ENCODE measurements at places on chromosomes 4 and X.
A peak's percentile ranks its signal among the peaks of the same experiment; 100 is the strongest.

GRCh38 chr4:5801696-5802095, 90.7 kb downstream of the EVC start:
- no peak for DNase-seq

DNA sequence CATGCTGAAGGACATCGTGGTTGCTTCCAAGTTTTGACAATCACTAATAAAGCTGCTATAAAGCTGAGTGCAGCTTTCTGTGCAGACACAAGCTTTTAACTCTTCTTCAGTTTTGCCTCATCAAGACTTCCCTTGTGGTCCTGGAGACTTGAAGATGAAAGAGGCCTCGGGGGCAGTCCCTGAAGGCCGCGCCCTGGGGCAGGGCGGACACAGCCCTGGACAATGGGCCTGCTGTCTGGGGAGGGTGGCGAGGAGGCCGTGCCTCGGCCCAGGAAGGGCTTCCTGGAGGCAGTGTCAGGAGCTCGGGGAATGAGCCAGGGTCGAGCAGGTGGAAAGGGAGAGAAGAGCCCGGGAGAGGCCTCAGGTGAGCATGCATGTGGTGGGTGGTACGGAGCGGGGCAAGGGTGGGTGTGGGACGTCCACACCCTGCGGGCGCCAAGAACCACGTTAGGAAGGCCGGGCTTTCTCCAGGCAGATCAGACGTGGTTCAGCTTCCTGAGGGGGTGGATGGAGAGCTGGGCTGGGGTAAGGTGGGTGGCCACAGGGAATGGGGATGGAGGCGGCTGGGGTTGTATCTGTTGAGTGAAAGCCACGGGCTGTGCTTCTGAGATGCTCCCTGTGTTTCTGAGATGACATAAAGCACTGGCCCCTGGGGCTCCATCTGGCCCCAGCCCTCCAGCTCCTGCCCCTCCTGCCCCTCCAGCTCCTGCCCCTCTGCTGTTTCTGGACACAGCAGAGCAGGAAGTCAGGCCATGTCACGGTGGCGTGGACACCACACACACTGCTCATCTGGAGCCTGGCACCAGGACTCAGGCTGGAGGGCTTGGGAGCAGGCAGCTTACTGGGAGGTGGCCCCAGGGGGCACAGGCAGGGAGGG, 21.5 kb downstream of the ADRA2C start:
- DNase-seq: no peak

GRCh38 chr4:37567836-37568235, 118.3 kb downstream of the RELL1 start:
- no peak for DNase-seq

GRCh38 chr4:153004081-153004850, 68.1 kb downstream of the FHDC1 start:
- no peak for DNase-seq

DNA sequence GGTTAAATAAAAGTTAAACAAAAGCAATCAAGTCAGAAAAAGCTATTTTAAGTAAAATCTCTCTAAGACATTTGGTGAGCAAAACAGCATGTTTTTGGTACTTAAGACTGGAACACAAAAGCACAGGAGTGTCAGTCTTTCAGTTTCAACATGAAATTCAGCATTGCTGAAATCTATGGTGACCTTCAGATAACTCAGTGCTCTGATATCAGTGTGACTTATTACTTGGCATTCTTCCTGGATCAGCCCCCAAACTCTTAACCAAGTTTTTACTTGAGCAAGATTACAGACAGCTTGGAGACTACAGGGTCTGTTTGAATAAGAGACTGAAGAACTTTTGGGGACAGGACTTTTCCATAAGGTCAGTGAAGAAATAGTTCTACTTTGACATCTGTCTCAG, 437.2 kb downstream of the RAPGEF2 start:
- no peak for DNase-seq

DNA sequence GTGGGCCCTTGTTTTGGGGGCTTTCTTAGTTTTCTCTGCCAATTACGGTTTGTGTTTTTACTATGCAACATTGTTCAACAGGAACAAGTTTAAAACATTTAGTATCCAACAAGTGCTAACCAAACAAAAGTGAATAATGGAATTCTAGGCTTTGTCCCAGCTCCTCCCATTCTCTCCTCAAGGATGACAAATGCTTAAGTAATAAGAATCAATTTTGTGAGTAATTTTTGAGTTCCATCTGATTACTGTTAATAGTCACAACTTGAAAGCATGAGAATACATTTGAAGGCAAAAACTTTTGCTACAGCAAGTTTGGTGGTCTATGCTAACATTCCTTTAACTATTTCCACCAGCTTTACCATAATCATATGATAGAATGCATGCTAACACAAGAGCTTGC, 78.1 kb upstream of the HPGD start:
- DNase-seq: no peak

- no peak for DNase-seq
These were observed 193.2 kb downstream of the PTTG2 start for GRCh38 chr4:38153387-38153760.

GRCh38 chr4:3202836-3203820, 45.8 kb upstream of the MSANTD1 start:
- no peak for DNase-seq

GRCh38 chrX:123487669-123488068, 245.2 kb downstream of the THOC2 start:
- no peak for DNase-seq

GRCh38 chrX:73562458-73562857, 539 bp upstream of the CHIC1 start:
- DNase-seq: no peak

- DNase-seq: no peak
These were observed 324.7 kb downstream of the TRIML1 start for GRCh38 chr4:188463909-188464308.

DNA sequence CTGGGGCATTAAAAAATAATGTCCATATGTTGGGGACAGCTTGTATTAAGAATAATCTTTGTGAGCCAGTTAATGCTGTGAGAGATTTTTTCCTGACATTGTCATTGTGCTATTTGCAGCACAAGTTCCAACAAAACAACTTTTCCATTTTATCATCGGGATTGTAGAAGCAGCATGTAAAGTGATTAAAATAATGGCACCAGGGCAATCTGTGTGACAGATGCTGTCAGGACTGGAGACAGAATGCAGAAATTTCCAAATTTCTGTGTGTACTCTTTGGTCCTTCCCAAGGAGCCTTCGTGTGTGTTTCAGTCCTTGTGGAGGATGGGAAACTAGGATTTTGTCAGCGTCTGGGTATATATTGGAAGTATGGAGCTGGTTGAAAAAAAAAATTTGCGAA, 101.5 kb upstream of the LIMCH1 start:
- no peak for DNase-seq

DNA sequence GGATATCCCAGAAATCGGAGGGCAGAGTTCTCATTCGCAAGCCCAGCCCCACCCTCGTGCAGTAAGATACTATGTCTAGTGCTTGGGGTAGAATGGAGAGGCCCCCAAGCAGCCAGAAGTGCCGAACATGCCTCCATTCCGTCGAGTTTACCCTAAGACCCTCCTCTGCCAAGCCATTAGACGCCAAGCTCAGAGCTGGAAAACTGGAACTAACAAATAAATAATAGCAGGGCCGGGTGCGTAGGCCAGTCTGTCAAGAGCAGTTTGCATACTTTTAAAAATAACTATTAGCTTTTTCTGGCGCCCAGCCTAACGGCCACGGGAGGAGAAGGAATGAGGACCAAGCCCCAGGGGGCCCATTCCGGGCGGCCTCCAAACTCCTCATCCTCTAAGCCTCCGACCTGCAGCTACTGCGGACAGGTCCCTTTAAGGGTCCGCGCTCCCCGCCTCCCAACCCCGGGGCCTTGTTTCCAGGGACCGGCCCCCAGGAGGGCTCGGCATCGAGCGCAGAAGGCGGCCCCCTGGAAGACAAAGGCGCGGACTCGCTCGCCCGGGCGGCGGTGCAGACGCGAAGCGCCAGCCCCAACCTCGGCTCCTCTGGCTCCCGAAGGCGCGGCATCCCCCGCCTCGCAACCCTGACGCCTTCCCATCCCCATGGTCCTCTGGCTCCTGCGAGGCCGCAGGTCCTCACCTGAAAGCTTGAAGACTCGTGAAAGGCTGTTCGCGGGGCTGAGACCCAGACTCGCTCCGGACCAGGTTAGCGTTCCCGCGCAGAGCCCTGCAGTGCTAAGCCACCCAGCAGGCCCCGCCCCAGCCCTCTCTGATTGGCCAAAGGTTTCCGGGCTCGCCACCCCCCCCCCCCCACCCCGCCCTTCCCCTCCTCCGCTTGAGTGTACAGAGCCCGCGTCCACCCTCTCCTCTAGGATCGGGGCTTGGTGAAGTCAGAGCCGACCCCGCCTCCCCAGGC, at the start of gene TMSB15A:
TSS of gene TMSB15A (minus strand) at position 765 of the 967 bp plus-strand sequence.
- no peak for DNase-seq

- no peak for DNase-seq
These were observed 23.2 kb downstream of the PACRGL start for GRCh38 chr4:20723463-20723862.

- peak; percentile 27 for DNase-seq
These were observed at the start of gene AMER1 for GRCh38 chrX:64205441-64205734. TSS of gene AMER1 (minus strand) at chrX:64205708. CDS start at chrX:64193286, 12,422 bp downstream.

GRCh38 chr4:19807505-19807904, 444.2 kb upstream of the SLIT2 start:
- DNase-seq: no peak

DNA sequence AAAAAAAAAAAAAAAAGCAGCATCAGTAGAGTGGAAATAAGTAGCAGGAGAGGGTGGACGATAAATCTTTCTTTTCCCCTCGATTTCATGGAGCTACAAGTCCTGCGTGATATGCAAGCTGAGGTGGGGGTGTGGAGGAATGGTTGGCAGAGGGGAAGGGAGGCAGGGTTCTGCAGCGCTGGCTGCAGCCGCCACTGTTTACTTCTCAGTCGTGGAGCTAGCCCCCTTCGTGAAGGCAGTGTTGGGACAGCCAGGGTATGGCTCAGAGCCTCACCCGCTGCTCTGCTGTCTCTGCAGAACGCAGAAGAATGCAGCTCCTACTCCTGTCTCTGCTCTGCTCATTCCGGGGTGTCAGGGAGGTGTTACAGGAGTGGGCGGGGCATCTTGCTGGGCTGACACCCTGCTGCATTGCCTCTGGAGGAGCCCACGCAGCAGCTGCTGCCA, 140.6 kb downstream of the GPM6A start:
- DNase-seq: no peak

- DNase-seq: no peak
These were observed 12.6 kb downstream of the ANKRD17 start for GRCh38 chr4:73245955-73246354.

GRCh38 chr4:161664740-161665139, 499.1 kb downstream of the FSTL5 start:
- DNase-seq: no peak

GRCh38 chr4:34814266-34814665, 1430.0 kb downstream of the ARAP2 start:
- DNase-seq: no peak

DNA sequence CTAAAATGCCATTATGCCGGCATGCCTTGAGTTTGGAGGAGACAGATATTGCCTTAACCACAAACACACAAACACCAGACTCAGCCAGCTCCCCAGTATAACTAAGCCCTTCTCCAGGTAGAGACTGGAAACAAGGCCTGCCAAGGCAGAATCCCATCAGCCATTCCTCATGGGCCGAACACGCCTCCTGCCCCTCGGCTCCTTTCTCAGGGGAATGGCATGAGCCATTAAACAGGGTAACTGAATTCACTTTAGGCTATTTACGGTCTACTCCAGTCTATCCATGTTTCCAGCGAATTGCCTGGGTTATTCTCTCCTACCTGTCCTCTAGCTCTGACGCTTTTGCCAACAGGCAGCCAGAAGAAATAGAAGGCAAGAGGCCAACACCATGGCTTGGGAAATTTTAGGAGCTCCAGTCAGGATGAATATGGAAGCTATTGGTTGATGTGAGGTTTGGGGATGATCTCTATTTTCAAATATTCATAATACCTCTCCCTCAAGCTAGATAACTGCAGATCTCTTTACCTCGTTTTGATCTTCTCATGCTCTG, 4.9 kb downstream of the SEL1L3 start:
- DNase-seq: no peak

DNA sequence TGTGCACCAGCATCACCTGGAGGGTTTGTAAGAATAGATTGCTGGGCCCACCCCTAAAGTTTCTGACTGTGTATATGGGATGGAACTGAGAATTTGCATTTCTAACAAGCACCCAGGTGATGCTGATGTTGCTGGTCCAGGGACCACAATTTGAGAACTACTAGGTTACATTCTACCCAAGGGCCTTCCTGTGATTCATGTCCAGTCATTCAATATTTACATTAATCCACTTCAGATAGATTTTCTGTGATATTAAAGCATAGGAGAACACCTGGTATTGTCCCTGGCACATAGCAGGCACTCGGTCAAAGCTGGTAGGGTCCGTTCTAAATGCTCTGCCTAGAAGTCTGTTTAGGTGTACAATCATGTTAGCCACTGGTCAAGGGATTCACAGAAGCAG, 19.5 kb upstream of the XPNPEP2 start:
- no peak for DNase-seq

DNA sequence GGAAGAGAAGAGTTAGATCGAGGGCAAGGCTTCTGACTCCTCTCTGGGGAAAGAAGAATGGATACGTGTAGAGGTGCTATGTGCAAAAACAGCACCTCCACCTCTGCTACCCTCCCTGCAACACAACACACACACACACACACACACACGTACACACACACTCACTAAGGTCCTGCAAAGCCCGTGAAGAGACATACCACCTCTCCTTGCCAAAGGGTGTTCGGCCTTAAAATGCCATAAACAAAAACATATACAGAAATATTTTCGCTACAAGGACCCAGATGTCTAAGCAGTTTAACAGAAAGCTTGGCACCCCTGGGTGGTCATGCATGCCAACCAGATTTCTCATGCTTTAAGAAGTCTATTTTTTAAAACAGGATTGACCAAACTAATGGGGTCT, 1.5 kb downstream of the TIFA start:
- DNase-seq: no peak

DNA sequence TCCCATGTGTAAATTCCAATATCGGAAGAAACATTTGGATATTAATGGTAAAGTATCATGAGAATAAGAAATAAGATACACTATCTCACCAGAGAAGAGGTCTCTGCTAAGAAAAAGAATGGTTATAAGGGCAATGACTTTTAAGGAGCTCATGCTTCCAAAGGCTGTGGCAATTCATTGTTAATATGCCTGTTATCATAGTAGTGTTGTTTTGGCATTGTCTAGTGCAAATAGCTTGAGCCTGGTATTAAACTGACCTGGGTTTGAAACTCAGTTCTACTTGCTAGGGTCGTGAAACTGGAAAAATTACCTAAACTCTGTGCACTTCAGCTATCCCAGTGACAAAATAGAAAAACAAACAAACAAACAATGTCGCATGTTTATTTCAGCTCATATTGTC, 8.8 kb downstream of the HPGDS start:
- no peak for DNase-seq

GRCh38 chr4:4284827-4285618, 4.9 kb downstream of the LYAR start:
- DNase-seq: no peak

- peak; percentile 18 for DNase-seq
These were observed at the start of gene NPY1R for GRCh38 chr4:163332526-163333406. TSS of gene NPY1R (minus strand) at chr4:163332596. CDS start at chr4:163326554, 6,042 bp downstream.

- DNase-seq: no peak
These were observed 3.3 kb upstream of the PORCN start for GRCh38 chrX:48505481-48505880.

DNA sequence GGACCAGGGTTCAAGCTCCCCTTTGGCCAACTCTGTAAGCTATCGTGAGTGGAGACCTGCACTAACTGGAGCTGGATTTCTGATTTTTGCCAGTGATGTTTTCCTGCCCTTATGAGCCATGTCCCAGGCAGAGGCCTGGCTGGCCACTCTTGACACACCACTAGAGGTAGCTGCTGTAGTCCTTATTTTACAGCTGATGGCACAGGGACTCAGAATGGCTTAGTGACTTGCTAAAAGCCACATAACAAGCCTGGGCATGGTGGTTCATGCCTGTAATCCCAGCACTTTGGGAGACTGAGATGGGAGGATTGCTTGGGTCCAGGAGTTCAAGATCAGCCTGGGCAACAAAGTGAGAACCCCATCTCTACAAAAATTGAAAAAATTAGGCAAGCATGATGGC, 33.4 kb downstream of the CYTL1 start:
- no peak for DNase-seq

Data from GF-D8 (cell line).